DND-41 (cell line): ENCODE measurements at places on chromosomes 13 and 19.

- DNase-seq = no peak
These were observed 19.8 kb downstream of the UQCRFS1 start for GRCh38 chr19:29193155-29193554.

DNA sequence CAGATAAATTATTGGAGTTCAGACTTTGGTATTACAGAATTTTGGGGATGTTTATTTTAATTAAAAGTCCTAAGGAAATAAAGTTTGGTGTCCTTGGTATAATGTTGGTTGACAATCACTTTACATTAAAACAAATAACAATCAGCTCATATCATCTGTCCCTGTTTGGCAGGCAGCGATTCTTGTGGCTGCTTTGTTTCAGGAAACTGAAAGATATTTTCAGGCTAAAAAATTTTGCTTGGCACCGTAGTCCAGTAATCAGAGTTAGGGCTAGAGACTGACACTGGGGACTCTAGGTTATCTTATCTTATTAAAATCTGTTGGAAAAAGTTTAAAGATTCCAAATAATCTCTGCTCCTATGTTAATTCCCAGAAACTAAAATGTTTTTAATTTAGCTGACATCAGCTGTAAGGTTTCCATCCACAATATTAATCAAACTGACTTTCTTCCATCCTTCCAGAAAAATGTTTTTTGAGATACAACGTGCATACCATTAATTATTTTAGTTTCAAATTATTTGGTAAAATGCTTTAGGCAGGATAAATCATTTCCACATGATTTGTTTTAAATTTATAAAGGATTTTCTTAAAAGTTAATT, 97.6 kb downstream of the ZIC5 start:
- DNase-seq = no peak

- no peak for DNase-seq
These were observed 41.8 kb upstream of the DCUN1D2 start for GRCh38 chr13:113532156-113532806.

GRCh38 chr13:110015253-110015652, 228.9 kb upstream of the IRS2 start:
- DNase-seq = no peak

- DNase-seq = no peak
These were observed 7.4 kb downstream of the IFNL1 start for GRCh38 chr19:39303373-39304184.

DNA sequence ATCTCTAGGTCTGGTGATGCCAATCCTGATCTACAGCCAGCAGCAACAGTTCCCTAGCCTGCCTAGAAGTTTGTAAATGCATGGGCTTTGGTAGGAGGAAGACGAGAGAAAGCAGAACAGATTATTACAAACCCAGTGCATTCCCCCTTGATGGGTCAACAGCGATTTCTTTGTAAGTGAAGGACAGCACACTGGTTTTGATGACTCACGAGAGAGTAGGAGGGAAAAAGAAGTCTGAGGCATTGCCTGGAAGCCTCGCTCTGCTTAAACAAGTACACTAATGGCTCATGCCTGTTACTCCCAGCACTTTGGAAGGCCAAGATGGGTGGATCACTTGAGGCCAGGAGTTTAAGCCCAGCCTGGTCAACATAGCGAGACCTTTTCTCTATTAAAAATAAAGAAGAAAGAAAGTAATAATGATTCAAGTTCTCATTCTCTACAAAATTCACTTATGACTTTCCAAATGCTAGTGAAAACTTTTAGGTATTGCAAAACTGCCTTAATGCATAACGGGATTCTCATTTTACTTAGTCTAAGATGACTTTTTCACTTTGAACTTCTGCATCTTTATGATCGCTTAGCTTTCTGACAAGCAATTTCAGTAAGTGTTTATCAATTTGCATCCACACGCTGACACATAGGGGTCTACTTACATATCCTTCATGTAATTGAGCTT, 47.7 kb upstream of the USPL1 start:
- no peak for DNase-seq

DNA sequence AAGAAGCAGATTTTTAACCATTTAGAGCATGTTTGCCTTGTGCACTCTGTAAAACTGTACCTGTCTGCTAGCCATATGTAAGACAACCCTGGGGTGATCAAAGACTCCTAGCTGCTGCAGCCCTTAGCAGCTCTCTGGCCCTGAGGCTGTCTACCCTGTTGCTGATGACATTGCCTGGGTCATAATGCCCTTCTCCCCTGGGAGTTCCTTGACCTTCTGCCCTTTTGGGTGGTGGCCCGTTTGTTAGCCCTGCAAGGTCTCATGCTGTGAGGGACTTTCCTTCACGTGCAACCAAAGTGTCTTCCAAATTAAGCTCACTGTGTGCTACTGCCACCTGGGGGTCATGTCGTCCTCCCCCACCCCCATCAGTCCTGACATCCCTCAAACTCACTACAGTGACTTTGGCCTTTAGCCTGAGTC, 7.4 kb downstream of the GPC6 start:
- DNase-seq = no peak

- DNase-seq = no peak
These were observed 857.2 kb downstream of the SLITRK1 start for GRCh38 chr13:83024955-83025594.

DNA sequence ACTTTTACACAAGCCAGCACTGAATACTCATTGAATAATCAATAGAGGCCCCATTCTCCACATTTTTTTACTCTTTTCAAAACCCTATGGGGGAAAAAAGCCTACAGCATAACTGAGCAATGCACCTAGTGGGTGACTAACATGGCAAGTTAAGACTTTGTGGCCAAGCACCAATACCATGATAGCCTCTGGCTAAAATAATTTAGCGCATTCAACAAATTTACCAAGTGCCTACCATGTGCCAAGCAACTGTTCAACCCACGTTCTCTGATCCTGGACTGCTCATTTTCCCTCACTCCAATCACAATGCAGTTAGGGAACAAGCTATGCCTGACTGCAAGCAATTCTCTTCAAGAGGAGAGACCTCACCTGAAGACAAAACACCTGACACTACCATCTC, 3.0 kb downstream of the ANKRD10 start:
- DNase-seq = no peak

DNA sequence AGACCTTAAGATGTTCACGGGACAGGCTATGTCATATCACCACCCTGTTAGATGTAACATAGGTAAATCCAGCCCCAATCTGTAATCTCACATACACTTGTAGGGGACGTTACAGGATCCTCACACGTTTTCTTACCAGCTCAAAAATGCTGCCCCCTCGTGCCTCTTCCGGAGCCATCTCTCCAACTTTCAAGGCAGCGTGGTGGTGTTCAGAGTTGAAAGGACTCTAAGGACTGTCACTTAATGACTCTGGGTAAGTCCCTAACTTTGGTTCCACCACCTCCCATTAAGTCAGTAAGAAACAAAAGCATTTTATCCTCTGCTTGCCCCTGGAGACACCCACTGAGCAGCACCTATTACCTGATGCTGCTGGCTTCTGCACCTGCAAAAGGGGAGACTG, 4.4 kb downstream of the MED26 start:
- no peak for DNase-seq

- DNase-seq = no peak
These were observed 53.0 kb downstream of the KCTD15 start for GRCh38 chr19:33849551-33850147.

DNA sequence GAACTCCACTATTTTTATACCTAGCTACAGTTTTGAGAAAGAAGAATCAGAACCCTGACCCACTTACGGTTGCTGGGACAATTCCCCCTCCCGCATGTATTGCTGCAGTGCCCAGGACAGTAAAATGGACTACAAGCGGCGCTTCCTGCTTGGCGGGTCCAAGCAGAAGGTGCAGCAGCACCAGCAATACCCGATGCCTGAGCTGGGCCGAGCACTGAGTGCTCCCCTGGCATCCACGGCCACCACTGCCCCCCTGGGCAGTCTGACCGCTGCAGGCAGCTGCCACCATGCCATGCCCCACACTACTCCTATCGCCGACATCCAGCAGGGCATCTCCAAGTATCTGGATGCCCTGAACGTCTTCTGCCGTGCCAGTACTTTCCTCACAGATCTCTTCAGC, 46.0 kb downstream of the GARRE1 start:
- no peak for DNase-seq
